Anterior cingulate cortex (tissue), 58 donors: ENCODE measurements at places on chromosomes 4 and X.

GRCh38 chr4:182141061-182141460 lies 102.1 kb upstream of the TENM3 start:
- DNase-seq, result no peak

- no peak for DNase-seq
These were observed 53.8 kb downstream of the RAP1GDS1 start for GRCh38 chr4:98314791-98315565.

- no peak for DNase-seq
These were observed 17.1 kb downstream of the ACSL1 start for GRCh38 chr4:184808713-184809050.

- no peak for DNase-seq
These were observed 70.1 kb downstream of the CHRNA9 start for GRCh38 chr4:40405193-40405592.

DNA sequence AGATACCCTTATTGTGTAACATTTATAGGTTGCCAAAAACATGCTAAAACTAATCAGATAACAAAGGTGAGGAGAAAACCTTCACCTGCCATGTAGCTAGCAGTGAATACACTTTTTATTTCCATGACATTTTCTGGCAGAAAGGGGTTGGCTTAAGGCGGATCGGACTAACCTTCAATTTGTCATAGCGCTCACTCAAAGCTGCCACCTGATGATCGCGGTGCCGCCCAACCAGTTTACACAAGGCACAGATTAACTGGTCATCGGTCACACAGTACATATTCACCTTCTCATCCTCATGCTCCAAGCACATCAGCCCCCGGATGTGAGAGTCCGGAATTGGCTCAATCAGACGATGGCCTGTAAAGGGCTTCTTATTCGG lies 53.7 kb downstream of the MID1 start:
- no peak for DNase-seq

DNA sequence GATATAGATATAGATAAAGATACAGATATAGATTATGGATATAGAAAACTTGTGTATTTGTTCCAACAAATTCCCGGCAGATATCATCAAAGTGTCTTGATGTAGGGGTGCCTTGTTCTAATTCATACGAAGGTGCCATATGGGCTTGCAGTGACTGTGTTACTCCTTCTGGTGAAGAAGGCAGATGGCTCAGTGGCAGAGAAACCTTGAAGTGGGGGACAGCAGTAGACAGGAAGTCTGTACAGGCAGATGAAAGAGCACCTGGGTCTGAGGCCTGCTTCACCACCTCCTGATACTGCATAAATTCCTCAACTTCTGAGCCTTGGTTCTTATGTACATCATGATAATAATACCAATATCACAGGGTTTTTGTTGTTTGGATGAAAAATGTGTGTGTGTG lies 179.5 kb upstream of the GATB start:
- no peak for DNase-seq
